ENCODE measurements at places on chromosomes 1 and 21.

DNA sequence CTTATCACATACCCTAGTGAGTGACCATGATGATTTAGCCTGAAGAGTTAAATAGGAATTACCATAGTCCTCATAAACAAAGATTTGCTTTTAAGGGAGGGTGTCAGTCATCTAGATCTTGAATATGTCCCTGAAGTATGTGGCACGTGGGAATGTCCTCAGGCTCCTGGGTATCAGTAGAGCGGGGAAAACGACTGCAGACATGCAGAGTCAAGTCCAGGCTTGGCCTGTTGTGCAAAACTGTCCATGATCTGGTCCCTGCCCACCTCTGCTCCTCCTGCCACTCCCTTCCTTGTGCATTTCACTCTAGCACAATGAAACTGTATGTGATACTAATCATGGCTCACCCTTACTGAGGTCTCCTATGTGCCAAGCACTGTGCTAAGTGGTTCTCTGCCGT, 12.9 kb downstream of the MOV10 start:
- no peak for DNase-seq

GRCh38 chr1:203100516-203100869, 14.7 kb upstream of the MYOG start:
- no peak for DNase-seq

- peak; percentile 93 for DNase-seq
These were observed 1.1 kb upstream of the LBR start for GRCh38 chr1:225428881-225429455.

GRCh38 chr1:172324086-172324485, 96.4 kb upstream of the C1orf105 start:
- DNase-seq: no peak

GRCh38 chr1:9577423-9577822, 11.3 kb upstream of the TMEM201 start:
- DNase-seq: no peak

DNA sequence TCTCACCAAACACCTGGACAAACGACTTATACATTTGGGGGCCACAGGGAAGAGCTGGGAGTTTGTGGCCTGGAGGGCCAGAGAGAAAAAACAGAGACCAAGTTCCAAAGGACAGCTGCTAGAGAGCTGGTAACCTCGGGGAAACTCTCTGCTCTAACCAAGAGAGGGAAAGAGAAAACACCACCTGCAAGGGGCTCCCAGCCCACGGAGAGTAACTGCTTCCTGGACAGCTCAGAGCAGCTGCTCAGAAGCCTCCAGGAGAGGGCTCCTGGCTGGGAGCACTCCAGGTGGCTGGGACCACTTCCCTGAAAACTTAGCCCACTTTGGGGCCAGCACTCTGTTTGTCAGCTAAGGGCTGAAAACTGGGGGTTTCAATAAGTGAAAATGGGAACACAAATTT, 154.8 kb upstream of the GRIK3 start:
- DNase-seq: no peak

- DNase-seq: no peak
These were observed 365.1 kb upstream of the VAMP3 start for GRCh38 chr1:7405844-7406500.

- peak; percentile 95 for DNase-seq
These were observed 22.2 kb downstream of the MKNK1 start for GRCh38 chr1:46581681-46582455.

DNA sequence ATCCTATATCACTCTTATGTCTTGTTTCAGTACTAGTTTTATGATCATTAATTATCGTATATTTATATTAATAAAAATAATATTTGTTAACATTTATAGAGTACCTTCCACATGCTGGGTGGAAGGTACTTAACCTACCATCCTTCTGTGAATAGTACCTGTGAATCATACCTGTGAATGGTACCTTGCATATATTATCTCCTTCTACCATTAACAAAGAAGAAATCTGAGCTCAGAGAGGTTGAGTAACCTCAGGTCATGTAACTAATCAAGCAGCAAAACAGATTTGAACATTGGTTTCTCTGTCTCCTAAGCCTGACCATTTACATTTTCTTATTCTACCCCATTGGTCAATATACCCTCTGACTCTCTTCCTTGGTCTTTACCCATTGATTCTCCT, 174.4 kb upstream of the UBE2U start:
- DNase-seq: no peak

- no peak for DNase-seq
These were observed 79.6 kb downstream of the UBR4 start for GRCh38 chr1:19130468-19130867.

DNA sequence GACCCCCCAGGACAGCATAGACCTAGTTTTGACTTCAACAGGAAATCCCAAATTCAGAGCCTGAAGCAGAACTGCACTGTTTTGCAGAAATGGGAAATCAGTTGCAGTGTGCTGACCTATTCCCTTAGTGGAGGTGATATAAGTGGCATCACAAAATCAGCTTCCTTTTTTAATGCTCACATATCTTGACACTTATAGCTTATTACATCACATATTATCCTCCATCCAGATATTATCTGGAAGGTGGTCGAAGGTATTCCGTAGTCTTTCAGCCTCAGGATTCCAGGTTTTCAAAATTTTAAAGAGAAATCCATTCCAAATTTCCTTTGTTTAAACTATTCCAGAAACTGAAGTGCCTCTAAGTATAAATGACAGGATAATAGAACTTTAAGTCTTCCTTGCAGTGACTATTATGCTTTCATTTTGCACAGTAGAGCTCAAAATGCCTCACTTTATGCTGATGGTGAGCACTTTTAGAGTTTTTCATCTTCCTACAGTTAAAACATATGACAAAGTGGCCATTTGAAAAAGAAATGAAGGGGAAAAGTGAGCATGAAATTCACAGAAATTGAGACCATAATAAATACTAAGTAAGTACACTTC, 106.4 kb upstream of the DPYD start:
- DNase-seq: no peak

GRCh38 chr1:153566414-153567371, 1.0 kb upstream of the S100A2 start:
- DNase-seq: peak; percentile 93

GRCh38 chr1:200252531-200252930, 157.3 kb downstream of the ZNF281 start:
- DNase-seq: no peak

- DNase-seq: no peak
These were observed 34.1 kb downstream of the CDCP2 start for GRCh38 chr1:54118704-54119103.

GRCh38 chr21:41283211-41283818, 33.3 kb upstream of the FAM3B start:
- peak; percentile 70 for DNase-seq

DNA sequence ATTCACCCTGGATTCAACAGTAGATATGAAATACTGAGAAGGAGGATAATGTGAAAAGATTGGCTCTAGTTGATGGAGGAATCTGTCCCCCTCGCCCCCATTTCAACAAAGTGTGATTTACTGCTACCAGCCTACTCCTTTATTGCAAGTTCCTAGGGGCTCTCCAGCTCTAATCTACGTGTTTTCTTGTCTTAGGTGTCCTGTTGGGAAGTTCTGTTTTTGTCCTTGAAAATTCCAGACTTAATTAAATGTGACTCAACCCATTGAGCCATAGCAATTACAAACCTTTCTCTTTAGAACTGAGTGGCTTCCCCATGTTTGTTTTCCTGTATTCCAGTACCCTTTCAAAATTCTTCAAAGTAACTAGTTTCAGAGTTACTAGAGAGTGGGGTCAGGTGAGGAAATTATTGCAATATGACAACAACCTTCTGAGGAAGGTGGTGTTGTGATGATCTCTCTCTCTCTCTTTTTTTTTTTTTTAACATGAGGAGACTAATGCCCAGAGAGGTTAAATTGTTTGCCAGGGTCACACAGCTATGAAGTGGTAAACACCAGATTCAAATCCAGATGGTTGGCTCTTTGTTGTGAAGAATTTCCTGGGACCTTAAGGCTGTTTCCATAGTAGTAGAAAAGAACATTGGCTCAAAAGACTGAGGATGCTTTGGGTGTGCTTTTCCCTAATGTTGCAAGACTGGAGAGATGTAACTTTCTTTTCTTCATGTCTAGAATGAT, 3.5 kb downstream of the RGL1 start:
- DNase-seq: no peak

DNA sequence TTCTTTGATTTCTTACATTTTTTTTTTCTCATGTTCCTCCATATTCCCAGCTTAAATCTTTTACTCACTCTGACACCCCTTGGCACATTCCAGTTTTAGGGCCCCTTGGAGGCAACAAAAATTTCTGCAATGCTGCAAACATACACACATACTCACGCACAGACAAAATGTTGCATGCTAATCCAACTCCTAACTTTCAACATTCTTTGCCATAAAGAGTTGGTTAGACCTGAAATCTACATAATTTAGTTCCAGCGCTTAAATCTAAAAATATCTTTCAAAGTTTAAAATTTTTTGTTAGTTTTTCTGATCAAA, 103.9 kb downstream of the PTPN14 start:
- no peak for DNase-seq

DNA sequence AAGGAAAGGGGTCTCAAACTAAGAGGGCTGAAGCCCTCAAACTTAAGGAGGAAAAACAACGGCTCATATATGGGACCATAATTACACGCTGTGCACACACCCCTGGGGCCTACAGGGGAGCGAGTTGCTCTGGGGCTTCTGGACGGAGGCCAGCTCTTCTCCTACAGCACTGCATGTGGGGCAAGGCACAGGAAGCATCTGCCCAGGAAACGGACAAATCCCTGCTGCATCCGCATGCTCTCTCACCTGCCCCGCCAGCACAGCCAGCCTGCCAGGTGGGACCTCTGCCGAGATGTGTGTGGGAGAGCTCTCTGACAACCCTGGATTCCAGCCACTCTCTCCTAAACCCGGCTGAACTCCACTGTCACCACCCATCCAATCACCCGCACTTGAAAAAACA, 54.1 kb downstream of the MRPL37 start:
- no peak for DNase-seq

DNA sequence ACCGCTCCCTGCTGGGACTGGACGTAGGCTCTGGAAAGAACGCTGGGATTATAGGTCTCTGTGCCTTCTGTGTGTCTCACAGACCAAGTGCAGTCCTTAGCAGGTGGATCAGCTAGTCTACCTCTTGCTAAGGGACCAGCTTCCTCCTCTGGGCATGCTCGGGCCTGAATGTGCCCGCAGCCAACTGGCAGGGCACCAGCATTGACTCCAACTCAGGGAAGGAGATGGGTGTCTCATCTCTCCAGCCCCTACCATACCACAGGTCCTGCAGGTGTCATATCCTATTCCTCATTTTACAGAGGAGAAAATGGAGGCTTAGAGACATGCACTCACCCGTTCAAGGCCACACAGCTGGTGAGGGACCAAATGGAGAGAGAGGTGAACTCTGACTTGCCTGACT, 340.2 kb downstream of the PTPRU start:
- DNase-seq: no peak

GRCh38 chr1:1876335-1876930, 14.5 kb downstream of the GNB1 start:
- no peak for DNase-seq

- no peak for DNase-seq
These were observed 165.4 kb downstream of the PLXNA2 start for GRCh38 chr1:208078752-208079151.

- peak; percentile 65 for DNase-seq
These were observed 12.1 kb downstream of the IRF2BP2 start for GRCh38 chr1:234597894-234598293.

DNA sequence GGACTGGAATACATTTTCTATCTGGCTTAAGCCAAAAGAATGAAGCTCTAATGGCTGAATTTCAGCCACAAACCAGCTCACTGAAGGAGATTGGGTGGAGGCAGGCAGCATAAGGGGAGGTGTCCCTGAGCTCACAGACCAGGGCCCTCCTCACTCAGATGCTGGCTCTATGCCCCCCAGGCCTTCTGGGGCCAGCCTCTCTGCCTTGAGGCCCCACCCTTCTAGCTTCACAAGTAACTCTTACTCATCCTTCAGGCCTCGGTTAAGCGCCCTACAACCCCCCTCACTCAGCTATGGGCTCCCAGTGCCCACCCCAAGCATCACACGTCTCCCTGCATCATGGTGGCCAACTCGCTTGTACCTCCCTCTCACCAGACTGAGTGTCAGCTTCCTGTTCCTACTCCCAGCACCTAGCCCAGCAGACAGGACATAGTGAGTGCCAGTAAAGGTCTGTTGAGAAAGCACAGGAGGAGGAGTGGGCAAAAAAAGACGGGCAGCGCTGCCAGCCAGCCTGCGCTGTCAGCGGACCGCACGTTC, 40.8 kb upstream of the GPR157 start:
- no peak for DNase-seq

DNA sequence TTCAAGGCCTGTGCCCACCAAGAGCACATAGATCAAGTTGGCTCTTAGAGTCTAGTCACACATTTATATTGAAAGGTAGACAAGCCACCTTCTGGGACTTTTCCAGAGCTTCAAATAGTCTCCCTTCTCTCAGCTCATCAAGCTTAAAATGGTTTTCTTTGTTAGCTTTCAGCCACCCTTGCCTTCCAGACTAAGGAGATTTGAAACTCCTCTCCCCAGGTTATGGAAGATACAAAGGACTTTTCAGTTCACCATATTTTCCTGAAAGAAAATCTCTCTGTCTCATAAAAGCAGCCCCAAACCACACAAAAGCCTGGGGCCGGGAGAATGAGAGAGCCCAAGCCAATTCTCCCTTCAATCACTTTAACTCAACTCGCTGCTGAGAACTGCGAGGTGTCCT, 134.1 kb downstream of the ZC3H11B start:
- no peak for DNase-seq

DNA sequence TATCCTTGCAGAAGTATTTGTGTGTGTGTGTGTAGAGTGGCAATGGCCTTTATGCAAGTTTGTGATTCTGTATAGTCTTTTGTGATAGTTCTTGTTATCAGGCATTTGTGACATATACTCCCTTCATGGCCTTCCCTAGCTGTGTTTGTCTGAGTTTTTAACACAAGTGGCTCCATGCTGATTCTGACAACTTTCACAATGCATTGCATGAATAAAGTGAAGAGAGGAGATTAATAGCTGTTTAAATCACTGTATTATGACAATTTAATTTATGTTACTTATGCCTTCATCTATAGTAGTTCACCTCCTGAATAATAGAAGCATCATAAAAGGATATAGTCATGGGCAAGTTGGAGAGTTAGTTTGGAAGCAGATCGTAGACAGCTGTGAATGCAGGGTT, 17.2 kb upstream of the MCOLN3 start:
- no peak for DNase-seq

- DNase-seq: no peak
These were observed 294.9 kb upstream of the ADGRL2 start for GRCh38 chr1:81505831-81506230.

GRCh38 chr21:20308586-20309315, 689.5 kb upstream of the NCAM2 start:
- DNase-seq: peak; percentile 99

- no peak for DNase-seq
These were observed 334.2 kb upstream of the SNX7 start for GRCh38 chr1:98327220-98327861.

All from MV-4-11 (cell line).